Pulmonary artery endothelial cell (primary cell): ENCODE measurements at places on chromosomes 7 and 10.

- DNase-seq, result no peak
These were observed 84.7 kb downstream of the TMEM178B start for GRCh38 chr7:141158561-141158960.

- DNase-seq, result no peak
These were observed 222.3 kb upstream of the MGMT start for GRCh38 chr10:129244757-129245156.

DNA sequence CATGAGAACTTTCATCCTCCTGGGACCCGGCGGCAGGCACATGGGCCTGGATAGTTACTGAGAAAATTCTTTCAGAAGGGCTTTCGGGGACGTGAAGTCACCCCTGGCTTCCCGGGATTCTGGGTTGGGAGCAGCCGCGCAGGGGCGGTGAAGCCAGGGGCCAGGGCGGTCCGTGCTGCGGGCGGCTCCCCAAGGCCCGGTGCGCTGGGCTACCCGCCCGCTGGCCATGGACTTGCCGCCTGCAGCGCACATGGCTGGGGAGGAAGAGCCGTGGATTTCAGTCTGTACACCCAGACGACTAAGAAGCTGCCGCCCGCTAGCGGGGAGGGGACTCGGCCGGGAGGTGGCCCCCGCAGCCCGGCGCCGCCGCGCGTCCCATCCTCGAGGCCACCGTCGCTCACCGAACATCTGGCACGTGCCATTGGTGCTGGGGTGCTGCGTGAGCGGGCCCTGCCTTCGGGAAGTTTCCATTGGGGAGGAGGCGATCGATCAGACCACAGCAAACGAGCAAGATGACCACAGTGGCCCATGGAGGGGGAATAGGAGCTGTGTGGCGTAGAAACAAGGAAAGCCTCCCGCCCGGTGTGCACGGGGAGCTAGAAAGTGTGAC, 64.5 kb downstream of the TMEM209 start:
- DNase-seq, result no peak

DNA sequence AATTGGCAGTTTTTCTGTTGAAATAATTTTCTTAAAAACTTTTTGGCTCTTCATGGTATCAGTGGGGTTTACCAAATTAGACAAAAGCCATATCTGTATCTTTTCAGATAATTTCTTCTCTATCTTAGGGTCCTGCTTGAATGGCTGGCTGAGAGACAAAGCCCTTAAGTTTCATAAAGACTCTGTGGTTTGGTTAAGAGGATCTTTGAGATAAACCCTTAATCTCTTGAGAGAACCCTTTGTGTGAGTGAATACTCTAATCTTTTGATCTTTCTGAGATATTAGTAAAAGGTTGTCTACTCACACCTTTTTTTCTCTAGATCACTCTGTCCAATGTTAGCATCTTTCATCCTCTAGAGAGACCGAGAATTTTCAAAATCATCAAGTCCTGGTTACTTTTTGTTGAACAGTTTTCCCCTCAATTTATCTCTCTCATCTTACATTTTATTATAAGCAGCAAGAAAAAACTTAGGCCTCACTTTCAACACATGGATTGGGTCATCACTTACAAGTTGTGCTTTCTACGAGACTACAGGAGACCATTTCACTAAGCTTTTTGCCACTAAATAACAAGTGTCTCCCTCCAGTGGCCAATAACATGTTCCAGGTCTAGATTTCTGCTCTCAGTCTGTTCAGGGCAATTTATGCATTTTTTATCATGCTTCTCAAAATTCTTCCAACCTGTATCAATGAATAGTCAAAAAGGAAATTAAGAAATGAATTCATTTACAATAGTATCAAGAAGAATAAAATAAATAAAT, 28.4 kb downstream of the DNAJC9 start:
- DNase-seq, result peak; percentile 5

GRCh38 chr7:94055963-94056362, 51.8 kb upstream of the BET1 start:
- no peak for DNase-seq

- DNase-seq, result no peak
These were observed 137.1 kb upstream of the UNC5B start for GRCh38 chr10:71075086-71075758.

DNA sequence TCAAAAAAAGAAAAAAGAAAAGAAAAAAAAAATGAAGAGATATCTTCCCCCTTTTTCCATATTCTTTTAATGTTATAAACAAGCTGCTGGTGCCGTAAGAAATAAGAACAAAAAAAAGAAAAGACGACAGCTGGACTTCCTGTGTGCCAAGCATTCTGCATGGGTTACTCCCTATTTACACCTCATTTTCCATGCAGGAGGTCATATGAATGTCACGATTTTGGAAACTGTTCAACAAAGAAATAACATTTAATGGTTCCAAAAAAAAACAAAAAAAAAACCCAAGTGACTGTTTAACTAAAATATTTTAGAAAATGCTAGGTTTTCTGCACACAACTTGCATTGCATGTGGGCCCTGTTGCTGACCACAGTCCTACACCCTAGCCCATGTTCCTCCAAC, 159.3 kb downstream of the TNS3 start:
- DNase-seq, result no peak
